Chondrocyte (in vitro differentiated cells): ENCODE measurements at places on chromosomes 7 and 10. TPM values are rescaled to one million over a fixed set of nuclear protein-coding genes. Genes with fewer than 3 reads are reported as not detected.

DNA sequence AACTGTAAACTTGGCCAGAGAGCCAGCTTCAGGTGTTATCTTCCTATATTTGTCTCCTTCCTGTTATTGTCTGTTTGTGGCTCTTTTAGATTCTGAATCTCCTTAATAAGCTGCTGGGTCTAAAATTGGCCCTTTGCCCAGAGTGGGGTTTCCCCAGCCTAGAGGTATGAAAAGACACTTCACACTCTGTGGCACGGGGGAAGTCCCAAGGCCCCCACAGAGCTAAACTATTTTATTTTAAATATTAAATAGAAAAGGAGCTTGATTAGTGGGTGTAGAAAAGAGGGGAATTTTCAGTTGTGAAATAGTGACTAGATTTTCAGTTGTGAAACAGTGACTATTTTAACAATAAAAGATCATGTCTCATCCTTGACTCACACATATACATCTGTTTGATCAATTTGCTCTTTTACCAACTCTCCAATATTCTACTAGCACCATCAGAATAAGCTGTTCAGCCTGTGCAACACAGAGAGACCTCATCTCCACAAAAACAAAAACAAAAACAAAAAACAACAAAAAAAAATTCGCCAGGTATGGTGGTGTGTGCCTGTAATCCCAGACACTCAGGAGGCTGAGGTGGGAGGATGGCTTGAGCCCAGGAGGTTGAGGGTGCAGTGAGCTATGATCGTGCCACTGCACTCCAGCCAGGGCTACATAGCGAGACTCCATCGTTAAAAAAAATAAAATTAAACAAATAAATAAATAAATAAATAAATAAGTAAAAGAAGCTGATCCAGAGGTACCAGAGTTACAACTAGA, 24.9 kb upstream of the ADO start:
- no peak for DNase-seq

- no peak for DNase-seq
Measured at GRCh38 chr10:45470098-45471012, 96.3 kb downstream of the ALOX5 start.

- no peak for DNase-seq
Measured at GRCh38 chr7:35019179-35019729, 18.0 kb downstream of the DPY19L1 start.

DNA sequence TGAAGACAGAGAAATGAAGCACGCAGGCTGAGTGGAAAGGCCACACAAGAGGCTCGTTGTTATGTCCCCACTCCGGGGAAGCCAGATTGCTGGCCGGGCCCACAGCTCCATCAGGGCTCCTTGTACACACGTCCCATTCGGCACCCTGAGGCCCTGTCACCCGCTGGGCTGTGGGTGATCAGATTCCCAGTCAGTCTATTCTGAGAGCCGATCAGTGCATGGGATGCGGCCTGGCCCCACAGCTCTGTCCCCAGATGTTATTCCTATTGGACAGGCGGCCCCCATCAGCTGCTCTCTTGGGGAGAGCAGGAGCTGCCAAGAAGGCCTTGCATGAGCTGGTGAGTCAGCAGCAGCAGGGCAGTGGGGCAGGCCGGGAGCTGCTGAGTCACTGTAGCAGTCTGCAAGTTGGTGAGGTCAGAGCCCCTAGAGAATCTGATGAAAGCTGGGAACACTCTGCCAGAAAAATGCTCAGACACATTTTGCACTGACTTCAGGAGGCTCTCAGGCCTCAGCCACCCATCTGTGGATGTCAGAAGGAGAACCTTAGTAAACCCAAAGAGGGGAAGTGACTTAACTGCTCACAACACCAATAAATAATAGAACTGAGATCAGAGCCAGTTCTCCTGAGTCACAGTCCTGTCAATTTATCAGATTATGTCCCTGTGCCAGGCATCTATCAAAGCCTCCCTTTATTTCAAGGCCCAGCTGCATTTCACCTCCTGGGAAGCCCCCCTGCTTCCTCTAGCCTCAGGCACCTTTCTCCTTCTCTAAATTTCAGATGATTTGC, 9.4 kb upstream of the PSAP start:
- peak; percentile 98 for DNase-seq

DNA sequence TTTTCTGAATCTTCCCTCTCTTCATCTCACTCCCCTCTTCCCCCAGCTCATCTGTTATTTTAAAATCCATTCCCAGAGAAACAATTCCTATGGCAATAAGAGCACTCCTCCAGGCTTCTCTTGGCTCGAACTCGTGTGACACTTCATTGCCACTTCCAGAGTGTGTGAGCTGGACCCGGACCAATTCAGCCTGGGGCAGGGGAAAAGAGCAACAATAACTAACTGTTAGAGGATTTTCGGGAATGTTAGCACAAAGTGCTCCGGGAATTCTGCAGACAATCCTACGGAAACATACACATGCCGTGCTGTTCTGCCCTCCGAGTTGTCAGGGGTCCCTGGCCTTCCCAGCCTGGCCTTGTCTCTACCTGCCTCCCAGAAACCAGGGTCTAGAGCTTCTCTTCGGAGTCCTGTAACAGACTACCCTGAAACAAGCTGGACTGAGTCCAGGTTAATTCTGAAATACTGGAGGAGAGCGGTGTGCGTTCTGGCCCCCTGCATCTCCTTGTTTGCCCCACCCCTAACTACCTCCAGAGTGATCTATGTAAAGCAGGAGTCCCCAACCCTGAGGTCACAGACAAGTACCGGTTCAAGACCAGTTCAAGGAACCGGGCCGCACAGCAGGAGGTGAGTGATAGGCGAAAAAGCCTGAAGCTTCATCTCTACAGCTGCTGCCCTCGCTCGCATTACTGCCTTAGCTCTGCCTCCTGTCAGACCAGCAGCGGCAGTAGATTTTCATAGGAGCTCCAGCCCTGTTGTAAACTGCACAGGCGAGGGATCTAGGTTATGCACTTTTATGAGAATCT, 11.3 kb downstream of the COL26A1 start:
- no peak for DNase-seq

DNA sequence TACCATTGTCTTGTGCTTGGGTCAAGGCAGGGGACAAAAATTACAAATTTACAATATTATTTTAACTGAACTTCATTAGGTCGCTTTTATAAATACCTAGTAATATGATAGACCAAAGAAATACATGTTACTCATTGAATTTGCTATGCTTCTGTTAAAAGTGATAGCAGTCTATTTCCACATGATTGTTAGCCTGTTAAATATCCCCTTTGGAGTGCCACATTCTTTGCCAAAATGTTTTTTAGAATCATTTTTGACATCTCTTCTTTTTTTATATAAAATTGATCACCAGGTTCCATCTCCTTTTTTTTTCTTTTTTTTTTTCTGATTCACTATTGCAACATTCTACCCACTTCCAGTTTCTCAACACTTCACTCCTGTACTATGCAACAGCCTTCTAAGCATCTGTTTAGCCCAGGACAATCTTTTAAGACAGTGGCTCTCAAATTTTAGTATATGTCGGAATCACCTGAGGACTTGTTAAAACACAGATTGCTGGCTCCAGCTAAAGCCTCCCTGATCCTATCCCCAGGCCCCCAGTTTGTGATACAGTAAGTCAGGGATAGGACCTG, 16.4 kb upstream of the NDUFA5 start:
- DNase-seq, result no peak

GRCh38 chr7:80921130-80921529, 2.3 kb upstream of the SEMA3C start:
- DNase-seq, result no peak

DNA sequence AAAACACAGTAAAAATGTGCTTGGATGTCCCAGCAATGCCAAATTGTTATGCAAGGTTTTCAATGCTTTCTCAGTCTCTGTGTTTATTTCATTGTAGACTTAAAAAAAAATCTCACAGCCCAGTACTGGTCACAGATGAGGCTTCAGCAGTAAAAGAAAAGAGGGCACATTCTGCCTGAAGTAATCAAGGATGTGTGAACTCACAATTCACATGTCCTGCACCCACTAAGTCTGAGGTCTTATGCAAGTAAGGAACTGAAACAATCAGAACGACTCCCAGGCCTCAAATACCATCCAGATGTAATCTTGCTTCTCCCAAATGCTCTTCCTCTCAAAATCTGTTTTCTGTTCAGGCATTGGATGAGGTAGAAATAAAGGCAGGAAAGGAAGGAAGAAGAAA, 33.7 kb downstream of the ADRB1 start:
- DNase-seq, result no peak

DNA sequence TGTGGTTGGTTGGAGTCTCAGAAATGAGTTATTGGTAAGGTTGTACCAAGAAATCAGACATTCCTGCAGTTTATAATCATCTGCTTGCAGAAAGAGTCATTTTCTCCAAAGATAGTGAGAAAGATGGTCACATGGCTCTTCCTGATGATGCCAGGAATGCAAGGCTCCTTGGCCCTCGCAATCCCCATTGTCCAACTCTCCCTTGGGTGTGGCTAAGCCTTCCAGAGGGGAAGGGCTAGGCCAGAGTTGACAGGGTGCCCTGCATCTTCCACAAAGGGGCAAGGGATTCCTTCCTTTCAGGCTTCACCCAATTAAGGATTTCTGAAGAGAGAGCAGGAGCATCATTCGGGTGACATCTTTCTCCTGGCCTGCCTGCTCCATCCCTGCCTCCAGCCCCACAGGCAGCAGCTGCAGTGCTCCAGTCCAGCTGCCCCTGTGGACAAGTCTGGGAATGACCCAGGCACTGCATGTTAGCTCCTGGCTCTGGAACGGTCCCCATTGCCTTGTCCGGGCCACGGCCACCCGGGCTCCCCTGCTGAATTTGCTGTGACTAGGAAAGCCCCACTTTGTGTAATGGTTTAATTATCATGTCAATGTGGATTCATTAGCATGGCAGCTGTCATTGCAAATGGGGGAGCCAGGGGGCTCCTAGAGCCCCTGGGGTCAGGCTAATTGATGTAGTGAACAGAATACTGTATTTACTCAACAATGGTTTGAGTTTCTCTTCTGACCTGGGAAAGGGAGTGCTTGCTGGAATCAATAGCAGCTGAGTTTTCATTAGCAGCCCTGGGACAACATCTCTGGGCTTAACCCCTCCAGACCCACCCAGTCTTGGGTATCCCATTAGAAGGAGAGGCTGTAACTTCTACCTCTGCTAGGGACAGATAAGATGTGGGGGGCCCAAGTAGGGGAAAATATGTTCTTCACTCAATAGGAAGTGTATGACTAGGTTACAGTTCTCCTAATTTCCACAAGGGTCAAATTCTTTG, 112.6 kb upstream of the TBX20 start:
- no peak for DNase-seq

- DNase-seq, result no peak
Measured at GRCh38 chr7:127239814-127240213, 12.9 kb downstream of the GRM8 start.

- DNase-seq, result no peak
Measured at GRCh38 chr10:18397906-18398305, 253.5 kb downstream of the NSUN6 start.

DNA sequence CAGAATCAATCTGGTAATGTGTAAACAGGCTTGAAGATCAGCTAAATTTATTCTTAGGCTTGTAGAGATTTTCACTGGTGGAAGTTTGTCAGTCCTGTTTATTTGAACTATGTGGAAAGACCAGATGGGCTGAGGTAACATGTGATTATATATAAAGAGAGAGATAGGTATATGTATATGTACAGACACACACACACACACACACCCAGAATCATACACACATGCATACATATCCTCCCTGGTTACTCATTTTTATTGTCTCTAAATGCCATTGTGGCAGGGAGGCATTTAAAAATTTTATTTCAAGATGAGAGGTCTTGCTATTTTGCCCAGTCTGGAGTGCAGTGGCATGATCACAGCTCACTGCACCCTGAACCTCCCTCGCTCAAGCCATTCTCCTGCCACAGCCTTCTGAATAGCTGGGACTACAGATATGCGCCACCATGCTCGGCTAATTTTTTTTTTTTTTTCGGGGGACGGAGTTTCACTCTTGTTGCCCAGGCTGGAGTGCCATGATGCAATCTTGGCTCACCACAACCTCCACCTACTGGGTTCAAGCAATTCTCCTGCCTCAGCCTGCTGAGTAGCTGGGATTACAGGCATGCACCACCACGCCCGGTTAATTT, 78.1 kb upstream of the CYTH3 start:
- no peak for DNase-seq

DNA sequence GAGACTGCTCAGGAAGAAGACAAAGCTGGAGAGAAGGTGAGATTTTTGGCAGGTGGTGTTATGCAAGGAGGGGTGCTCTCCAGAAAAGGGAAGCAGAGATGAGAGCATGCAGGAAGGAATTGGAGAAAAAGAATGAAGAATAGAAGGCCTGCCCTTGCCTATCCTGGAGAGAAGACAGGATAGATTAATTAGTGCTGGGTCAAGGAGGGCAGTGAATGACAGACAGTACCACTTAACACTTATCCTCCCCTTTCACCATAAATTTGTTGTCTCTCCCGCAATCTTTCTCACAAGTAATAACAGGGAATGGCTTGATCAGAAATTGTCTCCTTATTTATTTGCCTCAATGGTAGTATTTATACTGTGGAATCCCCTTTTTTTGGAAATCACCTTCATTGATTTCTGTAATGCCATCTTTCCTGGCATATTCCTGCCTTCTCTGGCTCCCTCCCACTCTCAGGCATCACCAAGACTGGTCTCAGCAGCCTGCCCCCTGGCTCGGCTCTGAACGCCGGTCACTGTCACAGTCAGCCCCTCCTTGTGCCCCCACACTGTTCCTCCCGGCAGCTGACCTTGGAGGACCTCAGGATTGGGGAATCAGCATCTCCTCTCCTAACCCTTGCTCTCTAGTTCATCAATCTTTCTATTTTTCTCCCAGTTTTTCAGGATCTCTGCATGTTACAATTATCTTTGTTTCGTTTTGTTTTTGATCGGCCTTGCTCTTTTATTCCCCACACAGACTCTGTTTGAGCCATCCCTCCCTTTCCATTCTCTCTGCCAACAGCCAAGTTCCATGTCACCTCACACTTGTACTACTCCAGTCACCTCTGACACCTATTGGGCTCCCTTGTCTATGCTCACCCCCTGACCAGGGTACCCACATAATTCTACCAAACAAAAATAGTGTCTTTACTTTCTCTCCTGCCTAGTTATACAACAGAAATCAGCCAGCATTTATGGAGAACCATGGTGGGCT, 294.2 kb downstream of the PLXDC2 start:
- no peak for DNase-seq

The UNCX gene
- not detected in 3 replicates for total RNA-seq

The GSTO2 gene
- 0.28 to 0.73 TPM (median 0.32 TPM) in 3 replicates for total RNA-seq

The RADIL gene
- total RNA-seq, result 0.82 to 1.2 TPM (median 1.00 TPM) in 3 replicates
